ENCODE measurements at places on chromosomes 7 and 10.

DNA sequence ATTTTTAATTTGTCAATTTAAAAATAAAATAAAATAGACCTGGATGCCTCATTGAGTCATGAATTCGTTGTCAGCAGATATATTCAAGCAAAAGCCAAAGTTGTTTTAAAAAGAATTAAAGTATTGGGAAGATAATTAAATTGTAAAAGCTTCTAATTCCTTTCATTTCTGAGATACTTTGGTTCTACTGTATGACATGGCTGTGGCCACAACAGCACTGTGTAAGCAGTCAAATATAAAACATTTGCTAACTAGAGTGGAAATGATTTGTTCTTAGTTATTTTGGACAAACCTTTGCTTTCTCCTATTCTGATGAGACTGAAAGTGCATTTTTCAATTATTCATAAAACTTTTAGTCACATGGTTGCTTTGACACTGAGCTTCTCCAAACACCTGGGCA, 143.6 kb upstream of the FAM13C start:
- no peak for DNase-seq

- no peak for DNase-seq
Measured at GRCh38 chr7:99004781-99005500, 126.6 kb downstream of the TRRAP start.

DNA sequence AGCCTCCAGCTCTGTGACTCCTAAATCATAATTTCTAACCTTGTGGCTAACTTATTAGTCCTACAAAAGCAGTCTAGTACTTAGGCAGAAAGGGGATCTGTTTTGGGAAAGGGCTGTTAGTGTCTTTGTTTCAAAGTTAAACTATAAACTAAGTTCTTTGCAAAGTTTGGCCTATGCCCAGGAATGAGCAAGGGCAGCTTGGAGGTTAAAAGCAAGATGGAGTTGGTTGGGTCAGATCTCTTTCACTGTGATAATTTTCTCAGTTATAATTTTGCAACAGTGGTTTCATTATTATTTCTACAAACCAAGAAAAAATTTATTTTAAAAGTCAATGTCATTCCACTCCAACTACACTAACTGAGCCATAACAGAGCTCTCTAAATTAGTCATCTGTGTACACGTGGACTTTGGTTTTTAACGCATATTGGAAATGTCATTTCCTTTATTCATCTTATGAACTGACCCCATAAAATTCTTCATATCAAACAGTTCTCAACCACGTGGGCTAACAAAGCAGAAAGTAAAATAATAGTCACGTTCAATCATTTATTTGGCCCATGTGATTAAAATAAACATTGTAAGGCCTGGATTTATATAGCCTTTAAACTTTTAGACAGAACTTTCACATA, 143.2 kb upstream of the C7orf33 start:
- no peak for DNase-seq

DNA sequence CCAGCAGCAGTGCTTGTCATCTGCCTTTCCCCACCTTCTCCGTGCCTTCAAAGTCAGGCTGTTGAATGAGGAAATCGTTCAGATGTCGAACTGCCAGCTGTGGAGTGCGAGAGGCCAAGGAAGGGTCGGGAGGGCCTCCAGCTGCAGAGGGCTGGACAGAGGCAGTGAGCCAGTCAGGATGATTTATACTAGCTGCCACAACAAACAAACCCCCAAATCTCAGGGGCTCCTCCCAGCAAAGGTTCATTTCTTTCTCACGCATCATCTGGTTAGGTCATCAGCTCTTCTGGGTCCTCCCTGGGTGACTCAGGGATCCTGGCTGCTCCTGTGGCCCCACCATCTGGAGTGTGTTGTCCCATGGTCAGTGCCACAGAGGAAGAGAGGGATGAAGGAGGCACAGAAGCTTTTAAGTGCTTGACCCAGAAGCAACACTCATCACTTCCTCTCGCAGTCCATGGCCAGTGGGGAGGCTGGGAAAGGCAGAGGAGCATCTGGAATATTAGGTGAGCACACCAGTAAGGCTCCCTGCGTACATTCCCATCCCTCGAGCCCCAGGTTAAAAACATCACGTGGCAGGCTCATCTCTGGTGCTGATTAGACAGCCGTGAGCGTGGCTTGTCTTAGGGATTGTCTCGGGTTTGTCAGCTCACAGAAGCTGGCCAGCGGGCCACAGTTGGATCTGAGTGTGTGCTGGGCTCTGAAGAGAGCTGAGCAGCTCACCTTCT, 140.7 kb downstream of the RGS10 start:
- DNase-seq = no peak

DNA sequence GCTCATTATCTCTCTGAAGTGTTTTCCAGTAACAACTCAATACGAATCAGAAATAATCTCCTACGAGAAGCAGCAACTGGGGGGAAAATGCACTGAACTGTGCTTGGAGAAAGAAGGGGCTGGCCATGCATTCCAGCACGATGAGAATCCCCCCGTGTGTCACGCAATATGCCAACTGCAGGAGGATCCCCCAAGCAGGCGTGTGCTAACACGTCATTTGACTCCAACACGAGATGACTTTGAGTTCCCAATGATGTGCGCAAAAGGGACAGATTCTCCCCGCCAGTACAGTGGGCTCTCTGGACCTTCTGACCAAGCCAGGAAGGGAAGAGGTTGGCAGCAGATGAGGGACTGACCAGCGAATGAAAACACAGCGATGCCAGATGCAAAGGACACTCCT, 105.5 kb downstream of the KCNMA1 start:
- DNase-seq = no peak

- DNase-seq = no peak
Measured at GRCh38 chr7:123004931-123005330, 9.4 kb upstream of the TAS2R16 start.

- no peak for DNase-seq
Measured at GRCh38 chr10:43181146-43181545, 42.9 kb downstream of the CSGALNACT2 start.
